ENCODE measurements at places on chromosomes 12 and 14.
A peak's percentile ranks its signal among the peaks of the same experiment; 100 is the strongest.

DNA sequence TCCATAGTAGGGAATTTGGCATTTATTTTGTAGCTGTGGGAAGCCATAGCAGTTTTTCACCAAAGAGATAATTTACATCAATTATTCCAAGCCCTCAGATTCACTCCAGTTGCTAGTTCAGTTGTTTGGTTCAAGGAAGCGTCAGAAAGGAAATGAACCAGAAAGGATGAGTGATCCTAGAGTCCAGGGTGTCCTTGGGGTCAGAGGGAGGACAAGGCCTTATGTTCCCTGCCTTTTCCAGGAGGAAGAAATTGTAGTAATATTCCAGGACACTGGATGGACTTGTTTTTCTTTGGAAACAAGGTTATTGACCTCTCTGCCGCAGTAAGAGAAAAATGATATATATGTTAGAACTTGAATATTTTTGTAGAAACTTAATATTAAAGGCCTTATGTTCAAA, 409.5 kb downstream of the RGS6 start:
- no peak for DNase-seq
- H3K27me3 ChIP-seq = peaks cover 25% of the 10 kb centered on the region
- no peak overlapping the region for H3K4me3 ChIP-seq
- no peaks in the 10 kb centered on the region for H3K4me1 ChIP-seq

GRCh38 chr12:120474616-120474960, 5.0 kb upstream of the SRSF9 start:
- no peaks in the 10 kb centered on the region for H3K36me3 ChIP-seq
- H3K4me1 ChIP-seq = peaks cover 6% of the 10 kb centered on the region
- H3K4me3 ChIP-seq = no peak overlapping the region
- DNase-seq = no peak

GRCh38 chr12:124543590-124544310, 23.7 kb downstream of the NCOR2 start:
- H3K36me3 ChIP-seq = no peaks in the 10 kb centered on the region
- peak overlapping the region; percentile 8 for H3K4me3 ChIP-seq
- DNase-seq = peak; percentile 32
- peaks cover 61% of the 10 kb centered on the region for H3K4me1 ChIP-seq

DNA sequence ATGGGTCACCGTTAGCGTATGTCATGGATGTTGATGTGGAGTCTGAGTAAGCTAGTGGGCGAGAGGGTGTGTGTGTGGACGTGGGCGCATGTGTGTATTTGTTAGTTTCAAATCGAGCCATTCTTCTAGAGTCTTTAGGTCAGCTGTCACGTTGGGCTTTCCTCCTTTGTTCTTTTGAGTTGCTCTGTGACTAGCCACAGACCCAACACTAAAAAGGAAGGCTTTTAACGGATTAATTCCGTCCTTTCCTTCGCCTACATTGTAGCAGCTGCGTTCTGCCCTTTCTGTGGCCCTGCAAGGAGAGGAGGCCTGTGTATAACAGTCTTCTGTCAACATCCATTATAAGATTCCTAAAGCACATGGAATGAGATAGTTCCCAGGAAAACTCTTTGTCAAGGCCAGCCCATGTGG, 117.2 kb upstream of the DNM1L start:
- peaks cover 23% of the 10 kb centered on the region for H3K4me1 ChIP-seq
- no peak overlapping the region for H3K27ac ChIP-seq
- no peak overlapping the region for H3K4me3 ChIP-seq
- H3K36me3 ChIP-seq = no peaks in the 10 kb centered on the region
- DNase-seq = no peak

DNA sequence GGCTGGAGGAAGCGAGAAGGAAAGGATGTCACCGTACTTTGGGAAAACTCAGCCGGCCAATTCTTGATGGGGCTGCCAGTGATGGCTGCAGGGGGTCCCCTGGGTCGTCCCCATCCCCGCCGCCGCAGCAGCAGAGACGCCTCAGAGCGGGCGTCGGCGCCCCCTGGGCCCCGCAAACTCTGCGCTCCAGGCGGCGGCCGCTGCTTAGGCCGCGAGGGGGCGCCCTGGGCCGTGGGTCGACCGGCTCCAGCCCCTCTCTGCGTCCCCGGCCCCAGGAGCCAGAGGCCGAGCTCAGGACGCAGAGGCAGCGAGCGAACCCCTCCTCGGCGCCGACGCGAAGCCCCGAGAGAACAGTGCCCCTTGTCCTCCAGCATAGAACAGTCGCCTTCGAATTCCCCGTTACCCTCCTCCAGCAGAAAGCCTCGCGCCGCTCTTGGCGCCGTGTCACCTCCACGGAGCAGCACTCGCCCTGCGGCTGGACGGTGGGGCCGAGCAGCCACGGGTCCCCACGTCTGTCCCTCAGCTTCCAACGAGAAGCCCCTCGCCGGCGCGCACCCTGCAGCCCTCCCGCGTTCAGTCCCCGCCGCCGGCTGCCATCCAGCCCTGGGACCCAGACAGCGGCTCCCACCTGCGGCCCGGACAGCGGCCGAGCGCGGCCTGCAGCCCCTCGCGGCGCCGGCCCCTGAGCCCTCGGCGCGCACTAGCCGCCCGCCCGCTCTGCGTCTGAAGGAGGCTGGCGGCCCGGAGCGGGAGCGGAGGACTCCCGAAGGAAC, 106.6 kb downstream of the PRICKLE1 start:
- peak overlapping the region; percentile 94 for H3K4me3 ChIP-seq
- peaks cover 56% of the 10 kb centered on the region for H3K4me1 ChIP-seq
- H3K27me3 ChIP-seq = no peaks in the 10 kb centered on the region
- peak; percentile 89 for DNase-seq

- no peaks in the 10 kb centered on the region for H3K4me1 ChIP-seq
- DNase-seq = no peak
- H3K36me3 ChIP-seq = peaks cover 58% of the 10 kb centered on the region
- H3K27ac ChIP-seq = no peak overlapping the region
- no peak overlapping the region for H3K4me3 ChIP-seq
Measured at GRCh38 chr14:60287452-60287851, 38.4 kb downstream of the PPM1A start.

DNA sequence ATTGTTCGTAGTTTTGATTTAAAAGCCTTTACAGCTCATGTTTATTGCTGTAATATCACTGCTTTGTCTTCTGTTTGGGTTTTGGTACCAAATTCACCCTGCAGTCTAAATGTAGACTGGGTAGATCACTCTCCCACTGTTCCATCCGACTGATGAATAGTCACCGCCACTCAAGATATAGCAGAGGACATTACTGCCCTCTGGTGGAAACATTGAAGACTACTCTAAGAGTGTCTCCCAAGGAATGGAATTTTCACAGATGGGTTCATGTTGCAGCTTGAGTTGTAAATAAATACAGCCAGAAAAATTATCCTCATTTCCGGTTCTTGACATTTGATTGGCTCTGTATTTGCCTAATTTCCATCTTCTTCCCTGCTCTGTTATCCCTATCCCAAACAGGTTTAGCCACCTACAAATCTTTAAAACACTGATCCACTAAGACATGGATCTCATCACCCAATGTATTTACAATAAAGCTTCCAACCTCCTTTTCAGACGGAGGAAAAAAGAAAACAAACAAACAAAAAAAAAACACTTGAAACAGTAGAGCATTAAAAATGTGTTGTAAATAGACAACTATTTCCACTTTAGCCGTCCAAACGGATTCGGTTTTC, 198.3 kb upstream of the CPNE8 start:
- no peaks in the 10 kb centered on the region for H3K27me3 ChIP-seq
- H3K36me3 ChIP-seq = no peaks in the 10 kb centered on the region
- H3K4me1 ChIP-seq = no peaks in the 10 kb centered on the region
- H3K4me3 ChIP-seq = no peak overlapping the region

DNA sequence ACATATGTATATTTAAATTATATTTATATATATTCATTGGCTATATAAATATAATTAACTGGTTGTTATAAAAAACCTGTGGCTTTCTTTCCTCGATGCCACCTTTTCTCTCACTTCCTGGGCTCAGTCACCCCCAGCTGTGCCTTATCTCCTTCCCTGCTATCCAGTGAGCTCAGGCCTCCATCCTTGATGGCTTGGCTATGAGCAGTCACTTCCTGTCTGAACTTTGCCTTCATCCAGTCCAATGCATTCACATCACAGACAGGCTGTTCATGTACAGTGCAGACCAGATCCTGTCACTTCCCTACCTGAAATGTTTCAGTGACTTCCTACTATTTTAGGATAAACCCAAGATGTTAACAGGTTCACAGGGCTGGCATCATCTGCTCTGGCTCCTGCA, 115.3 kb upstream of the PRB2 start:
- no peak overlapping the region for H3K4me3 ChIP-seq
- H3K36me3 ChIP-seq = no peaks in the 10 kb centered on the region
- no peaks in the 10 kb centered on the region for H3K4me1 ChIP-seq
- H3K27me3 ChIP-seq = peaks cover 8% of the 10 kb centered on the region
- no peak for DNase-seq
